BJ (cell line): ENCODE measurements at places on chromosomes 1 and 21.

GRCh38 chr21:37696936-37697335 lies 219.3 kb downstream of the KCNJ6 start:
- DNase-seq: no peak

DNA sequence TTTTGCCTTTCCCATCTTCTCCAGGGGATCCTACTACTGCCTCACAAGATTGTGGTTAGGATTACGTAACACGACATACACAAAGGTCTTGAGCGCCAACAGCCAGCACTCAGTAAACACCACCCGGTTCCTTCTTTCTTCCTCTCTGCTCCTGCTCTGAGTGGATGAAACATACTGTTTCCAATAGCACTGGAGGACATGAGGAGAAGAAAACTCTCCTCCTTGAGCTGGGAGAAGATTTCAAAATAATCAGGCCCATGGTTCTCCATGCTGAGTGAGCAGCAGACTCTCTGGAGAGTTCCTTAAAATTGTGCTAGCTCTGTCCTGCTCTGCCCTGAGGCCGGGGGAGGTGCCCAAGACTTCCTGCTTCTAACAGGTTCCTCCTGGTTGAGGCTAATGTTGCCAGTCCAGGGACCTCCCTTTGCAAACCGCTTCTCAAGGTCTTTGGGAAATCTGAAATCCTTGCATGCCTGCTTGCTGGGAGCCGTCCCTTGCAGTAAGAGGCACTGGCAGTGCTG lies 29.4 kb upstream of the MX1 start:
- DNase-seq: no peak

DNA sequence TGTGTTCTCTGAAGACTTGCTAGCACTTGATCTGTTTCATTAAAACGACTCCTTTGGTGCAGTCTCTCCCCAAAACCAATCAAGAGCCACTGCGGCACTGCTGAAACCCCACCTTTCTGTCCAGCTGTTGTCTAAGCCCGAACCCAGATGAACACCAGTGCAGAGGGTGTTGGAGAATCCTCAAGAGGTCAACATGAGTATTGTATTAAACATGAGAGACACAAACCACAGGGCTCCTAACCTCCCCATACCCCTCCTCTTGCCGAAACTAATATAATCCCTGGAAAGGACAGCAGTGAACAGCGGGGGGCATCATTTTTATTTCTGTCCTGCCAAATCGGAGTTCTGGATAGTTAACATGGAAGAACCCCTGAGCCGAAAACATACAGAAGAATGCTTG lies 333.9 kb downstream of the CAMTA1 start:
- no peak for DNase-seq

DNA sequence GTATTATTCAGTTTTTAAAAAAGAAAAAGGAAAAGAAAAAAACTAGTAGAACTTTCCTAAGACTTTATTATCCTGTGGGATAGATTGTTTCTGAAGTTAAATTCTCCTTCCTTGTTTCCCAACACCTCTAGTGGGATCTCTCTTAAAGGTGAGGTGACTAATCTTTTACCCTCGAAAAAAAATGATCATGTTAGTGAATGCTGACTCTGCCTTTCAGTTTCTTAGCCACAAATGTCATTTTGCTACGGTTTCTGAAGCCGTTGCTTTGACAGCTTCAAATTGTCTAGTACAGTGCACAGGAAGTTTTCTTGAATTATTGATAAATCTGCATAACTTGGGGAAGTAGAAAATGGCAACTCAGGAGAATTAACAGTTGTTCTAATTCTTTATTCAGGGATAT lies 13.0 kb upstream of the NEK7 start:
- no peak for DNase-seq

- no peak for DNase-seq
These were observed 13.0 kb upstream of the PAQR6 start for GRCh38 chr1:156260896-156261295.

GRCh38 chr1:90899263-90899662 lies 122.6 kb downstream of the ZNF644 start:
- DNase-seq: no peak

DNA sequence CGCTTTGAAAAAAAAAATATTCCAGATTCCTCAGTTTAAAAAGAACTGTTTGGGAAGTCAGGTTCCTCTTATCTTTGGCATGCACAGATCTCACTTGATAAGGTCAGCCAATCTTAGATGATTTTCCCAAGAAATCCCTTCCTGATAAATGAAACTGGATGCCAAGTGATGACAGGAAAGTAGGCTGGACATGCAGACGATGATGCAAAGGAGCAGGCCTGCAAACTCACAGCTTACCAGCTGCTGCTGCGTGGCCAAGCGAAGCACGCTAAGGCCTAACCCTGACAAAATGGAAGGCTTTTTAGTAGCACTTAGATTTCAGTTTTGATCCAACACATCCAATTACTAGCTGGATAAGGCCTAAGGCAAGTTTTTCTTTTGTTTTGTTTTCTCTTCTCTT lies 10.1 kb downstream of the TADA1 start:
- no peak for DNase-seq

GRCh38 chr1:2350911-2351655 lies 40.3 kb downstream of the MORN1 start:
- DNase-seq: no peak
